ENCODE measurements at places on chromosomes 5 and 9.

GRCh38 chr5:169024421-169024820, 276.5 kb downstream of the SLIT3 start:
- DNase-seq, result no peak

- DNase-seq, result no peak
These were observed 37.6 kb upstream of the GGTA1 start for GRCh38 chr9:121537283-121537682.

- no peak for DNase-seq
These were observed 36.1 kb upstream of the RANBP6 start for GRCh38 chr9:6051511-6051950.

- no peak for DNase-seq
These were observed 29.1 kb downstream of the TNC start for GRCh38 chr9:115088860-115089259.

- DNase-seq, result no peak
These were observed 6.4 kb downstream of the CMBL start for GRCh38 chr5:10301266-10301665.

DNA sequence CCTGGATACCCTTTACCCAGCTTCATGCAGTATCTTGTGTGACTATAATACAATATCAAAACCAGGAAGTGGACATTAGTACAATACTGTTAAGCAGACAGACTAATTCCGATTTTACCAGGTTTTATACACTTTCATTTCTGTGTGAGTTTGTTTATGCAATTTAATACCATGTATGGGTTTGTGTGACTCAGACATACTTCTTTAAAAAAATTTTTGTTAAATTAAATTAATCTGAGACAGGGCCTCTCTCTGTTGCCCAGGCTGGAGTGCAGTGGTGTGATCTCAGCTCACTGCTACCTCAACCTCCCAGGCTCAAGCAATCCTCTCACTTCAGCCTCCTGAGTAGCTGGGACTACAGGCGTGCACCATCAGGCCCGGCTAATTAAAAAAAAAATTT, 156.8 kb downstream of the GAPVD1 start:
- no peak for DNase-seq

- no peak for DNase-seq
These were observed 49.9 kb upstream of the JAK2 start for GRCh38 chr9:4935001-4935672.

GRCh38 chr5:139079991-139080610, 118.1 kb downstream of the SIL1 start:
- DNase-seq, result no peak

- no peak for DNase-seq
These were observed 166.4 kb upstream of the TLX3 start for GRCh38 chr5:171142617-171143016.

GRCh38 chr5:32777733-32778132, 66.6 kb downstream of the NPR3 start:
- no peak for DNase-seq

DNA sequence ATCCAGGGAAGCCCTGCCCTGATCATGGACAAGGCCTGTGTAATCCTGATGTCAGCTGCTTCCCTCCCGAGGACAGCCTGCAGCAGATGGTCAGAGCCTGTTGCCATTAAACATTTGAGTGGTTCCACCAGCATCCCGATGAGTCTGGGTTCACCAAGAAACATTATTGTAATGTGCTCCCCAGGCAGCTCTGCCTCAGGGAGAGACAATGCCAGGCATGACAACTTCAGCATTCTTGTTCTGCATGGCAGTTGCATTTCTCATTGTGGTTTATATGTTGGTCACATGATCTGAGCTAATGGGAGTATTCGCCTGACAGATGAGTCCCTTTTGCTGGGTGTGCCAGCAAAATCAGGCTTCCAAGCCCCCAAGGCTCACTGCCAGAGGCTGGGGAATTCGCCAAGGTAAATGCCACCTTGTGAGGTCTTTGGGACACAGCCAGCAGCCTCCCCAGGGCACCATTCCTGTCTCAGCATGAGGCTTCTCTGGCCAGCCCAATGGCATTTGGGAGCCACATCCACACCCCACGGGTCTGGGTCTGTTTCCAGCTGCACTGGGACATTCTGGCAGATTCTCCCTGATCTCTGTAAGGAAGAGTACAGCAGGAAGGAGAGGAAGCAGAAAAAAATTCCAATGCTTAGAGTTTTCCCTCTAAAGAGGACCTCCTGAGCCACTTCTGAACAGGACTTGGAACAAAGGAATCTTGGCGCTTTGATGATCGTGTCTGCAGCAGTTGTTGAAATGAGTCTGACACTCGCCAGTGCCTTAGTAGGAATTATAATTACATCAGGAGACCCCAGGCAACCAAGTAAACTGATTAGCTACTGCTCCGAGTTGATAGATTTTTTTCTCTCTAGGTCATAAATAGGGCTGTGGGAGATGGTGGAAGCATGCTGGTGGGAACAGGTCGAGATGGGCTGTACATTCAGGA, 18.7 kb downstream of the KCNIP1 start:
- no peak for DNase-seq

DNA sequence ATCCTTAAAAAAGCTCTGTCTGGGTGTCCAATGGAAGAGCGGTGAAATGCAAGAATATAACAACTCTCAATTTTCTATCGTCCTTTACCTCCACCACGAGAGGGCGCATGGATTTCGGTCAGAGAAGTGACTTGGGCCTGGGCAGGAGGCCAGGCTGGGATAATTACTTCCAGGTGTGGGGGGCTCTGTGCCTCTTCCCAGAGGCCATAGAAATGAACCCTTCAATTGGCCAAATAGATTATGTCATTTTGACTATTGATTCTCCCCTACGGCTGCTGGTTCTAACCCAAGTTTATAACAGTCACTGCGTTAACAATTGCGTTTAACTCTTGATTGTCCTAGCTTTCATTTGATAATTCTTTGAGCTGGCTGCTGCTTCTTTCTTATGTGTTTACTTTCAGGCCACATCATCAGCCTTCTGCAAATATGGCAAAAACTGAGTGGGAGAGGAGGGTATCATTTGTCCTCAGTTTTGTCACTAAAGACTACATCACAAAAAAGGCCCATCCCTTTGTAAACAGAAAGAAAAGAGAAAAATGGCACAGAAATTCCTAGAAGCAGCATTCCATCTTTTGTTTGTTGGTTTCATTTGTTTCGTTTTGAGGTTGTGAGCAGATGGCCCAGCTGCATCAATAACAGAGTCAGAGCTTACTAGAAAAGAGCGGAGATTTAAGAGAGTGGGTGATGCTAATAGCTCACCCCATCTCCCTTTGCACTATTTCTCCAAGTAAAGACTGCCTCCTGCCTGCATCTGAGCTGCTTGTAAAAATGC, 45.4 kb upstream of the ZFR start:
- peak; percentile 7 for DNase-seq

DNA sequence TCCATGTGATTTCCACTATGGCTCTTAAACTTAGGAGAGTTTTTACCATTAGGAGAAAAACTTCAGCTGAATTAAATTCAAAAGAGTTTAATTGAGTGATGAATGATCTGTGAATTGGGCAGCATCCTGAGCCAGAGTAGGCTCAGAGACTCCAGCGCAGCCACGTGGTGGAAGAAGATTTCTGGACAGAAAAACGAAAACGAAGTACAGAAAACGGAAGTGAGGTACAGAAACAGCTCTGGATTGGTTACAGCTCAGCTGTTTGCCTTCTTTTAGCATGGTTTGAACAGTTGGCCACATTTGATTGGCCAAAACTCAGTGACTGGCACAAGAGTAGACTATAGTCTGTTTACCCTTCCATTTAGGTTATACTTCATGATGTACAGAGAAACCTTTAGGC, 69.2 kb upstream of the PLPP1 start:
- no peak for DNase-seq

DNA sequence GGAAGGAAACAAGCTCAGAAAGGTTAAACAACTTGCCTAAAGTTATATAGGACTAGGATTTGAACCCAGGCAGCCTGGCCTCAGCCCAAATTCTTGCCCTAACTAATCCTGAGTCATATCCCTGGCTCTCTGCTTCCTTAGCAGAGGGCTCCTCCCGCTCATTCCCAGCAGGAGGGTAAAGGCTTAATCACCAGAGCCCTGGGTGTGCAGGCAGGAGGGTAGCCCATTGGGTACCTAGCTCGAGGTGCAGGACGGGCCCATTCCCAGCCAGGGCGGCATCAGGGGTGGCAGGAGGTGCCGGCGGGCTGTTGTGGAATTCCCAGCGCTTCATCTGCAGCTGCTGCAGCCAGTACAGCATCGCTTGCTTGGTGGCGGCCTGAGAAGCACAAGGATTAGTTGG, 3.9 kb downstream of the TBC1D2 start:
- DNase-seq, result no peak

GRCh38 chr5:1125030-1125357, 13.1 kb upstream of the SLC12A7 start:
- no peak for DNase-seq

- no peak for DNase-seq
These were observed 479.5 kb downstream of the SPATA31A7 start for GRCh38 chr9:61669352-61669751.

GRCh38 chr9:93390953-93391515, 60.5 kb upstream of the FAM120A start:
- DNase-seq, result no peak

GRCh38 chr5:19175776-19176570, 812.0 kb downstream of the CDH18 start:
- DNase-seq, result no peak

DNA sequence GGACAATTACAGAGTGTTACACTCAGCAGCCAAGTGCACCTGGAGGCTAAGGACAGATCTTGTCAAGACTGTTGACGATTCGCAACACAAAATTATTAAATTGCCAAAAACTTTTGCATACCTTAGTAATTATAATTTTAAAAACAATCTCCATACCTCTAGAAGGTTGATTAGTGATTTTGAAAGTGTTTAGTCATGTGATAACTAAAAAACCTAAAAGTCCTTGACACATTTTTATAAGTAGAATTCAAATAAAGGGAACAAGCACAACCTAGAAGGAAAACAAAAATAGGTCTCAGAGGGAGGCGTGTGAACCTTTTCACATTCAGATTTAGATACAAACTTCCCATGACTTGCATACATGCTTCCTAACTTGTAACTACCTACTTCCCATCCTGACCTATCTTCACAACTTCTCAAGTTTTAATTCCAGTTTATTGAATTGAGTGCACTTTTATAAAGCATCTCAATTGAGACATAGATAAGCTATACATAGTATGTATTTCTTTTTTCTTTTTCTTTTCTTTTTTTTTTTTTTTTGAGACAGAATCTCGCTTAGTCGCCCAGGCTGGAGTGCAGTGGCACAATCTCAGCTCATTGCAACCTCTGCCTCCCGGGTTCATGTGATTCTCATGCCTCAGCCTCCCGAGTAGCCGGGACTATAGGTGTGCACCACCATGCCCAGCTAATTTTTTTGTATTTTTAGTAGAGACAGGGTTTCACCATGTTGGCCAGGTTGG, 5.8 kb downstream of the ZNF367 start:
- DNase-seq, result no peak

DNA sequence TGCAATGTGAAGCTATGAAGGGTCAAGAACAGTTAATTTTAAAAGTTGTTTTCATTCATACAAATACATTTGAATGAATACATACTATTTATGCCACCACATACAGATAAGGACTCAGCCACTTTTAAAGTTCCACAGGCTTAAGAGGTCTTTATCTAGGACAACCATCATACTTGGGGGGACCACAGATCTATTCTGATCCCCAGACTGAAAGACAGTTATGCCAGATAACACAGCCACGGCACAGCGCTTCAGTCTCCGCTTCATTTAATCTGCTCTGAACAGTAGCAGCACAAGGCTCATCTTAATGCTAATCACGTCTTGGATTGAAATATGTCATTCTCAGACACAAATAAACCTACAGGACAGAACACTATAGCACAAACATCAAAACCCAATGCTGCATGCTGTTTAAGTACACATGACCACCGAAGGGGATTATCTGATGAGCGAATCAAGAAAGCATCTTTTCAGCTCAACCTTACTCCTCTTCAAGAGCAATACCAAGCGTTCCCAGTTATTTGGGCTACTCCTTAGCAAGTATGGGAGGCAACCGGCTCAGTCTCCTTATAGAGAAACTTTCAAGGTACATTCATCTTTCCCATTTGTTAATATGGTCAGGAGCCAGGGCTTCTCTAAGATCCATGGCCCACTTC, 33.3 kb downstream of the PUM3 start:
- no peak for DNase-seq

GRCh38 chr5:80701597-80701996, 46.8 kb upstream of the DHFR start:
- DNase-seq, result no peak

DNA sequence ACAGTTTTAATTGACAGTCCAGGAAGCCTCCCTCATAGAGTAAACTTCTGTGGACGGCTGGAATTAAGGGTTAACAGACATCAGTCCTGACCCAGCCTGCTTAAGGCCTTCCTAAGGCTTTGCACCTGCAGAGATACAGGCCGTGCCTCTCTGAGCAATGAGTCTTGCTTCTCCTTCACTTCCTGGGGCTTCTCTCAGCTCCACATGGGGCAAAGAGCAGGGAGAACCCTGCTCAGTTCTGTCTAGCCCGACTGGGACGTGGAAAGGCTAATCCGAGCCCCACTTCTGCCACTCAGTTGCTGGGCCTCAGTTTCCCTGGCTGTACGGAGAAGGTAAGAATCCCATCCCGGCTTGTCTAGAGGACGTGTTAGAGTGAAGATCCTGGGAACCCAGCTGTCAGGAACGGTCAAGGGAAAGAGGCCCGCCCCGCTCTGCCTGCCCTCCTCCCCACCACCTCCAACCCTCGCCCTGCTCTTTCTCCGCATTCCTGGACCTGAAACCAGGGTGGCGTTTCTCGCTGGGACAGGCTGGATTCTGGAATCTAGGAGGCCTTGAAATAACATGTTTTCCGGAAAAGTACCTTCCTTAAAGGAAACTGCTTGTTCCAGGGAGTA, 6.5 kb downstream of the SPAAR start:
- no peak for DNase-seq

DNA sequence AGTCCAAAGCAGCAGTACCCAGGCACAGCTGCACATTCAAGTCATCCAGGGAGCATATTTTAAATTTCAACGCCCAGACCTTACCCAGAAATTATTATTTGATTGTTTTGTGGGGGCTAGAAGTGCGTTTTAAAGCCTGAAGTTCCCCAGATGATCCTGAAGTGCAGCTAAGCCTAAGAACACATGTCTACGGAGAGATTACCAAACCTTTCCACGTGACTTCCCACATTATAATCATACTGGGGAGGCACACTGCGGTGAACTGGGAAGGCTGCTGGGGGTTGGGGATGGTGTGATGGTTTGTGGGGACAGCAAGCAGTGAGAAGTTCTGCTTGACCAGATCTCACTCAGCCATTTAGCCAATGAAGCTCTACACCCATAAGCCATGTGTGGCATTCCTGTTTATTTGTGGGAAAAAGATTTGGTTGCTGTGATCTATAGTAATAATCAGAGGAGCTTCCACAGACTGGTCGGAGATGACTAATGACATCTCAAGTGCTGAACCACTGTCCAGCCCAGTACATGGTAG, 93.4 kb upstream of the CDH6 start:
- DNase-seq, result no peak

GRCh38 chr9:20804489-20805250, 120.6 kb downstream of the FOCAD start:
- no peak for DNase-seq

- DNase-seq, result no peak
These were observed 285.0 kb downstream of the ZSWIM6 start for GRCh38 chr5:61617039-61617438.
